H9 (cell line): ENCODE measurements at places on chromosomes 5 and 9. TPM values are rescaled to one million over a fixed set of nuclear protein-coding genes. Genes with fewer than 3 reads are reported as not detected.

DNA sequence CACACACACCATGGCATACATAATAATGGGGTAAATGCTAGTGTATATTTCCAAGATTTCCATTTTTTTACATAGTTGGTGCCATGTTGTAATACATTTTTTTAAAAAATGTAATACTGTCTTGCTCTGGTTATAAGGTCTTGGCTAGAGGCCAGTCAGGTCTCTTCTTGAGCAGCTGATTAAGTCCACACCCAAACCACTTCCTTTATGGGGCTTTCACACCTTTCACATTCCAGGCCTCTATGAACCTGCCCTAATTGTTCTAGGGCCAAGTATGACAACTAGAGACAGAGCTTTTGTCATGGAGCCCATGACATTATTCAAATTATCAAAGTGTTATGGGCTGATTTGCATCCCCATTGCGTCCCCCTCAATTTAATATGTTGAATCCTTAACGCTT is 495.6 kb upstream of the CTNND2 start:
- H3K4me3 ChIP-seq, result no peak overlapping the region
- H3K27me3 ChIP-seq, result no peaks in the 10 kb centered on the region
- DNase-seq, result no peak
- H3K27ac ChIP-seq, result no peak overlapping the region
- H3K4me1 ChIP-seq, result no peaks in the 10 kb centered on the region
- no peaks in the 10 kb centered on the region for H3K36me3 ChIP-seq

TXNDC8 gene
- total RNA-seq, result not detected in 2 replicates

- no peak overlapping the region for H3K27ac ChIP-seq
- no peaks in the 10 kb centered on the region for H3K36me3 ChIP-seq
- no peak overlapping the region for H3K4me3 ChIP-seq
- no peaks in the 10 kb centered on the region for H3K4me1 ChIP-seq
- no peaks in the 10 kb centered on the region for H3K27me3 ChIP-seq
- no peak for DNase-seq
Measured at GRCh38 chr5:174825587-174825986, 101.2 kb downstream of the MSX2 start.

DNA sequence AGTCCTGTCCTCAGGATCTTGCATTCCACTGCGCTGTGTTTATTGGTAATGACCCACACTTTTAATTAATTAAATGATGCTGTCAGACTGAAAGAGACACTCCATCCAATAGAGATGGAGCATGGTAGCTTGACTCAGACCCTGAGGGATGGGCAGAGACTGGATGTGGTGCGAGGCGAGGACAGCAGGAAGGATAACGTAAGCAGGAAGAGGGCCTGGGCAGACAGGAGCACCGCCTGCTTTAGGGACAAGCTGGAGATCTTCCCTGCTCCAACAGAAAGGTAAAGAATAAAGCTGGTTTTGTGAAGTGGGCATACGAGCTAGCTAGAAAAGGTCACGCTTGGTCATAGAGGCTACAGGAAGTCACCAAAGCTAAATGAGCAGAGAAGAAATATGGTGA is 3.6 kb upstream of the DOCK8 start:
- no peaks in the 10 kb centered on the region for H3K36me3 ChIP-seq
- H3K4me1 ChIP-seq, result no peaks in the 10 kb centered on the region
- no peak overlapping the region for H3K4me3 ChIP-seq

GRCh38 chr5:138489683-138490061 is 24.4 kb downstream of the EGR1 start:
- H3K27ac ChIP-seq, result no peak overlapping the region
- peaks cover 4% of the 10 kb centered on the region; the same call in 1 of the 2 replicates for H3K4me1 ChIP-seq
- no peak overlapping the region for H3K4me3 ChIP-seq
- DNase-seq, result no peak
- no peaks in the 10 kb centered on the region; the same call in 1 of the 2 replicates for H3K27me3 ChIP-seq

GABRA6 gene
- total RNA-seq, result not detected in 2 replicates

- no peaks in the 10 kb centered on the region; the same call in 2 of the 3 replicates for H3K36me3 ChIP-seq
- peaks cover 3% of the 10 kb centered on the region; the same call in 1 of the 2 replicates for H3K4me1 ChIP-seq
- DNase-seq, result no peak
- peak overlapping the region; percentile 58; the same call in 1 of the 3 replicates for H3K4me3 ChIP-seq
- no peaks in the 10 kb centered on the region for H3K27me3 ChIP-seq
Measured at GRCh38 chr9:104970271-104970987, 42.5 kb upstream of the ABCA1 start.

DNA sequence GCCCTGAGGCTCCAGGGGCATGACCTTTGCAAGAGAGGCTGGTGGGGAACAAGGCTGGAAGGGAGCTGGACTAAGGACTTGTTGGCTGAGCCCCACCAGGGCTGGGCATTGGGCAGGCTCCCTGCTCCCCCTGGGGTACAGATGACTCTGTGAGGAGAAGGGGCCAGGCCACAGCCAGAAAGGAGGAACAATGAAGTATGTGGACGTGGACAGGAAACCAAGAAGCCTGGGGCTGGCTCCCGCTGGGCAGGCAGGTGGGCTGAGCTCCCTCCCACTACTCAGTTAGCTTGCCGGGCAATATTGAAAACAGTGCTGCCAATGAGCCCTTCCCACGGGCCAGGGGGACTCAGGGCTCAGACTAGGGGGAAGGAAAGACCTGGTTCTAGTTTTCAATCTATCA is 66.1 kb upstream of the SPTLC1 start:
- H3K27me3 ChIP-seq, result no peaks in the 10 kb centered on the region
- no peak for DNase-seq
- H3K4me1 ChIP-seq, result no peaks in the 10 kb centered on the region
- H3K4me3 ChIP-seq, result no peak overlapping the region

DNA sequence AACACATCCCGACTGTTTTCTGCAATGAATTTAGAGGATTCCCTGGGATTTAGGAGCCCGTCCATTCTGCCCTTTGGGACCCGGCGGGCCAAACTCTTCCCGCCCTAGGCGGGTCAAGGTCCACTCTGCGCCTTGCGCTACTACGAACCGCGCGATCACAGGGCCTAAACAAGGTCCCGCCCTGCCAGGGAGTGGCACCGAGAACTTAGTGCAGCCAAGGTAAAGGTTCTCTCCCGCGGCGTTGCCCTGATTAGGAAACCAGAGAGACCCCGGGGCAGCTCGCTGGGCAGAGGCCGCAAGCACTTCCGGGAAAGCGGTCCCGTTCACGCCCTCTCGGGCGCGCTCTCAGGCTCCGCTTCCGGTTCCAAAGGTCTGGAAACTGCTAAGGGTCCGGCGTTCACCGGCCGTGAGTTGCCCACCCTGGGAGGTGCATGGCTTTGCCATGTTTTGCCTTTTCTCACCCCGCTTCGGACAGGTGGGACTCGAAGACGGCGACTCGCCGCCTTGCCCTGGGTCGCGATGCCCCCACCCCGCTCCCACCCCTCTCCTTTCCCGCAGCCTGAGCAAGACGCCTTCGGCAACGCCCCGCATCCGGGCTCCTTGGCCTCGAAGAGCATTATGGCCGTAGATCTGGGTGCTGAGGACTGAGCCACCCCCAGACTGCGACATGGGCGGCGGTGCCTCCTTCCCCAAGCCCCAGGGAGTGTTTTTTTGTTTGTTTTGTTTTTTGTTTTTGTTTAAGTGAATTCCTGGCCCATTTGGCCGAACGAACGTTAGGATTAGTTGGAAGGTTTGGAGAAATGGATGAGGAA is 23.4 kb downstream of the HNRNPK start:
- H3K27ac ChIP-seq, result no peak overlapping the region
- no peaks in the 10 kb centered on the region; the same call in 1 of the 2 replicates for H3K4me1 ChIP-seq
- DNase-seq, result peak; percentile 59
- peak overlapping the region; percentile 61 for H3K4me3 ChIP-seq
- H3K27me3 ChIP-seq, result no peaks in the 10 kb centered on the region
- H3K36me3 ChIP-seq, result no peaks in the 10 kb centered on the region; the same call in 2 of the 3 replicates

KCNV2 gene
- total RNA-seq, result not detected in 2 replicates

DNA sequence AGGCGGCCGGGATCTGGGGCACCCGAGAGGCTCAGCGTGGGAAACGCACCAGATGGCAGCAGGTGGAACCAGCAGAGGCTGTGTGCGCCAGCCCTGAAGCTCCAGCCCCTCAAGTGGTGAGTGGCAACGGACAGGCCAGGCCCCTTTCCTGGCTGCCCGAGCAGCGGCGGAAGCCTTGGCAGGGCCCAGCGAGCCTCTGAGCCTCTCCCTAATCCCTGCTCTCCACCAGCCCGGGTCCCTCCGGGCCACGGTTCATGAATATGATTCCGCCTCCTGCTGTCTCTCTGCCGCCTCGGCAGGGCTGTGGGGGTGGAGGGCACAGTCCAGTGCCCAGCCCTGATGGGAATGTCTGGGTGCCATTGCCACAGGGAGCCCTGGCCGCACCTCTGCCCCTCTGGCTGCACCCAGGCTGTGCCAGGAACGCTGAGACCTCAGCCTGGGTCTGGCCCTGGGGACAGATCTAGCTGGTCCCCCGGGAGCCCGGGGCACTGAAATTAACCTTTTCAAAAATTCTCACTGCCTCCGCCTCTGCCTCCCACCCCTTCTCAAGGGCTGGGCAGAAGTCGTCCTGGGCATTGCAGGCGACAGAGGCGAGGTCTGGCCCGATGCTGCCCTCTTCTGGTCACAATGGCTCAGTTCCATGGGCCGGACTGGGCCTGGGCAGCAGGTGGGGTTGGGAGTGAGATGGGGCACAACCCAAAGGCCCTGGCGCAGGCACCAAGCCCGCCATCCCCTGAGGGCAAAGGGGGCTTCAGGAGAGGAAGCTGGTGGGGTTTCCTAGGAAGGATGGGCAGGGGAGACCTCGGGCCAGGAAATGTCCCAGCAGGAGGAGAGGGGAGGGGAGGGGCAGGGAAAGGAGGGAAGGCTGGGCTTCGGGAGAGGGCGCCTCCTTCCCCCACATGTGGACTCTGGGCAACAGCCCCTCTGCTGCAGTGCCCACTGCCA is 20.3 kb downstream of the CCDC187 start:
- H3K27ac ChIP-seq, result no peak overlapping the region
- DNase-seq, result peak; percentile 91
- H3K36me3 ChIP-seq, result no peaks in the 10 kb centered on the region
- no peak overlapping the region for H3K4me3 ChIP-seq
- H3K4me1 ChIP-seq, result no peaks in the 10 kb centered on the region

- H3K27ac ChIP-seq, result no peak overlapping the region
- H3K36me3 ChIP-seq, result peaks cover 55% of the 10 kb centered on the region
- H3K27me3 ChIP-seq, result no peaks in the 10 kb centered on the region
- H3K4me1 ChIP-seq, result peaks cover 2% of the 10 kb centered on the region; the same call in 1 of the 2 replicates
Measured at GRCh38 chr9:81581986-81582385, 107.4 kb downstream of the TLE1 start.

DNA sequence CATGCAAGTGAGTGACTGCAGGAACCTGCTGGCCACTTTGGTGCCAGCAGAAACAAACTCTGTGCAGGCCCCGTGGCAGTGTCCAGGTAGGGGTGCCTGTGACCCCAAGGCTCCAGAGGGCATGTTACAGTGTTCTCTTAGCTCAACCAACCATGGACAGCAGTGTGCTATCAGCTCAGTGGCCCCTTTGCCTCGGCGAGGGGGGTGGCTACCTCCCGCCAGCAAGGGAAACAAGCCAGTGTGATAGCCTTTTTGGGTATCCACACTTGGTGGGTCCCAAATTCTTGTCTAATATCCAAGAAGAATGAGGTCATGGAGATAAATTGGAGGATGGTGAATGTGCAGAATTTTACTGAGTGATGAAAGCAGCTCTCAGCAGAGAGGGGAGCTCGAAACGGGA is 298.6 kb upstream of the SLC30A5 start:
- no peak overlapping the region for H3K4me3 ChIP-seq
- H3K27me3 ChIP-seq, result peaks cover 6% of the 10 kb centered on the region; the same call in 1 of the 2 replicates
- H3K36me3 ChIP-seq, result peaks cover 4% of the 10 kb centered on the region; the same call in 1 of the 3 replicates

DNA sequence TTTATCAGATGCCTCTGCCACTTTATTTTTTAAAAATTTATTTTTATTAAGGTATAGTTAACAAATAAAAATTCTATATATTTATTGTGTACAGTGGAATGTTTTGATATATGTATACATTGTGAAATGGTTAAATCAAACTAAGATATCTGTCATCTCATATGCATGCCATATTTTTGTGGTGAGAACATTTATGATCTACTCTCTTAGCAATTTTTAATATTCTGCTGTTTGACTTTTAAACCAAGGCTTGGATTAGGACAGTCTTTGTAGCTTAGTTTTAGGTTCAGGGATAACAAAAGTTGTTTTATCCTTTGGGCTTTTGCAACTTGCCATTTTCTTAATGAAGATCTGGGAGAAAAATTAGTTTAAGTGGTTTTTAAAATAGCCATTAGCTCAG is 46.0 kb upstream of the CDKN2B start:
- no peaks in the 10 kb centered on the region for H3K27me3 ChIP-seq
- no peak overlapping the region for H3K27ac ChIP-seq
- no peaks in the 10 kb centered on the region for H3K4me1 ChIP-seq
- no peak overlapping the region for H3K4me3 ChIP-seq
- no peak for DNase-seq
- peaks cover 2% of the 10 kb centered on the region; the same call in 1 of the 2 replicates for H3K36me3 ChIP-seq

- H3K4me1 ChIP-seq, result no peaks in the 10 kb centered on the region
- DNase-seq, result peak; percentile 66
- peak overlapping the region; percentile 55 for H3K4me3 ChIP-seq
Measured at GRCh38 chr5:135034236-135034962, 371 bp upstream of the PITX1 start.

HARS2 gene
- total RNA-seq, result 20.2 and 20.5 TPM in 2 replicates

DNA sequence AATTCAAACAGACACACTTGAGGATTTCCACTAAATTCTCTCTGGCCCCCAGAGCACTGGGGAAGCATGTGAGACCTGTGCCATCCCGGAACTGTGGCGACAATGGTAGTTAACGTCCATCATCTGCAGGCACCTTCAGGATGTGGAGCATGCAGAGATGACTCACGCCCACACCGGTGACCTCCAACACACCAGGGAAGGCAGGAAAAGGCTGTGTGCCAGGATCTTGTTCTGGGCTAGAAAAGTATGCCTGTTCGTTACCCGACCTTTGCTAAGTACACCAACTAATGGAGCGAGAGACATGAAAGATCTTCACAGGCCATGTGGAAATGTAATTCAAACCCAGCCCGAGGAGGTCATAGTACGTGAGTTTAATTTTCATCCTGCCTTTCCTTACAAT is 208.8 kb downstream of the MELK start:
- H3K27me3 ChIP-seq, result no peaks in the 10 kb centered on the region
- no peaks in the 10 kb centered on the region for H3K36me3 ChIP-seq
- no peak overlapping the region for H3K4me3 ChIP-seq

- H3K4me1 ChIP-seq, result no peaks in the 10 kb centered on the region
- H3K27ac ChIP-seq, result no peak overlapping the region
- no peak for DNase-seq
- no peaks in the 10 kb centered on the region for H3K27me3 ChIP-seq
Measured at GRCh38 chr5:56971275-56971674, 19.4 kb upstream of the MIER3 start.

- H3K4me1 ChIP-seq, result peaks cover 7% of the 10 kb centered on the region; the same call in 1 of the 2 replicates
- H3K27ac ChIP-seq, result no peak overlapping the region
- no peak overlapping the region for H3K4me3 ChIP-seq
- H3K27me3 ChIP-seq, result no peaks in the 10 kb centered on the region
- DNase-seq, result peak; percentile 57
- H3K36me3 ChIP-seq, result no peaks in the 10 kb centered on the region
Measured at GRCh38 chr9:8734760-8735159, 935.2 kb upstream of the DMAC1 start.

GRCh38 chr9:79975621-79976256 is 404.0 kb downstream of the TLE4 start:
- DNase-seq, result peak; percentile 28
- no peak overlapping the region for H3K4me3 ChIP-seq
- H3K27me3 ChIP-seq, result no peaks in the 10 kb centered on the region
- no peak overlapping the region for H3K27ac ChIP-seq
- no peaks in the 10 kb centered on the region for H3K36me3 ChIP-seq
